ENCODE measurements at places on chromosomes 6 and 20. TPM values are rescaled to one million over a fixed set of nuclear protein-coding genes. Genes with fewer than 3 reads are reported as not detected.

DNA sequence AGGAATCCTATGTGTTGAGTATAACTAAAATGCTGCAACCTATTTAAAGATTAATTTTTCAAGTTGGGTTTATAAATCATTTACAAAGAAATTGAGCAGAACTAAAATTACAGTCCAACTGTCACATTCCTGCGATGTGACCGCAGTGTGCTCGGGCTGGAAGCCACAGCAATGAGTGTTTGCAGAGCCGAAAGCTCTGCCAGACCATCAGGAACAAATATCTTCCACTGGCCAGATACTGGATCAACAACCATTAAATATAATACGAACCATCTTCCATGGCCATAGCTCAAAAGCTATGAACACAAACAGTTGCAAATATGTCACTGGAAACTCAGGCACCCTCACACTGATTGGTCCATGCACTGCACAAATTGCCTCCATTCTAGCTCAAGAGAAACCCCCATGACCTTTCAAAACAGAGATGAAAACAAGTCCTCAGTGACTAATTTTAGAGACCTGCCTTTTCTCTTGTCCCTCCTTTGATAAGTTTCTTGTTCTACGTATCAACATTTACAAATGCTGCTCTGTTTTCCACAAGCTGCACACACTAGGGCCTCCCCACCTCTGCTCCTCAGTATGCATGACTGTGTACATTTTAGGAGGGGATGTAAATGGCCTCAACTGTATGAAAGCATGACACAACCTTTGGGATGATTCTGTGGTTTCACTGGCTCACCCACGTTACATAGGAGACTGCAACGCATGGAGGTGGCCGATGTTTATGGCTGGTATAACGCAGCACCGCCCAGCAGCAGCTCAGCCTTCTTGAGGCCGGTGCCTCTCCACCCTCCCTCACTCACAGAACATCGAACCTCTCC lies 171.7 kb downstream of the WDR27 start:
- DNase-seq: no peak

DNA sequence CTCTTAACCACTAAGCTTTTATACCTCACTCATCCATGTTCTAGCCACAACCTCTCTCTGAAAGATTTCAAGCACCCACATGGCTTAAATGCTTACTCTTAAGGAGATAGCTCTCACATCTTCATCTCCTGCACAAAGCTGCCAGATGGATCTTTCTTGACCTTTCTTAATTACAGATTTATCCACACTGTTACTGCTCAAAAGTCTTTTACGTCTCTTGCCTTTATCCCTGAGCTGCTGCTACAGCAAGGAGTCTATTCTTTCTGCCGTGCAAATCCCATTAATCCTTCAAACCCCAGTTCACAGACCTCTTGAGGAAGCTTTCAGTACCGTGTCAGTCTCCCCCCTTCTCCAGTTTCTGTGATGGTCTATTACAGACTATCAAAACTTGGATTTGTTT lies 54.6 kb downstream of the B4GALT5 start:
- no peak for DNase-seq

DNA sequence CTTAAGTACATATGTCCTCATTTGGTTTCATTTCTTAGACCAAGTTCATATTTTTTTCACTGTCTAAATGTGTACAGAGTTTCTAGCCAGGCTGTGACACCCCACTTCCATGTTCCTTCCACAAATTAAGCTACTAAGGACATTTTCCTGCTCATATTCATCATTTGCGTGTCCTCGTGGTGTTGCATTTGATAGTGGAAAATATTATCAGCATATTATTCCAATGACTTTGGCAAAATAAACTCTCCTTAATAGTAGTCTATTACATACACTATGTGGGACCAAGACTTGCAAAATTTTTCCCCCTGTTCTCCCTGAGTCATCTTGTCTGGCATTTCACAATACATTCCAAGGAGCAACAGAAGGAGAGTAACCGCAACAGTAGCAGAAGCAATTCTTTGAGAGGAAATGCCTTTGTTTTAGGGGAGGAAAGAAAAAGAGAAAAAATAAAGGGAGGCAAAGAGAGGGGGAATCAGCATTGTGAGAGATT lies 599.2 kb downstream of the COL12A1 start:
- DNase-seq: no peak

DNA sequence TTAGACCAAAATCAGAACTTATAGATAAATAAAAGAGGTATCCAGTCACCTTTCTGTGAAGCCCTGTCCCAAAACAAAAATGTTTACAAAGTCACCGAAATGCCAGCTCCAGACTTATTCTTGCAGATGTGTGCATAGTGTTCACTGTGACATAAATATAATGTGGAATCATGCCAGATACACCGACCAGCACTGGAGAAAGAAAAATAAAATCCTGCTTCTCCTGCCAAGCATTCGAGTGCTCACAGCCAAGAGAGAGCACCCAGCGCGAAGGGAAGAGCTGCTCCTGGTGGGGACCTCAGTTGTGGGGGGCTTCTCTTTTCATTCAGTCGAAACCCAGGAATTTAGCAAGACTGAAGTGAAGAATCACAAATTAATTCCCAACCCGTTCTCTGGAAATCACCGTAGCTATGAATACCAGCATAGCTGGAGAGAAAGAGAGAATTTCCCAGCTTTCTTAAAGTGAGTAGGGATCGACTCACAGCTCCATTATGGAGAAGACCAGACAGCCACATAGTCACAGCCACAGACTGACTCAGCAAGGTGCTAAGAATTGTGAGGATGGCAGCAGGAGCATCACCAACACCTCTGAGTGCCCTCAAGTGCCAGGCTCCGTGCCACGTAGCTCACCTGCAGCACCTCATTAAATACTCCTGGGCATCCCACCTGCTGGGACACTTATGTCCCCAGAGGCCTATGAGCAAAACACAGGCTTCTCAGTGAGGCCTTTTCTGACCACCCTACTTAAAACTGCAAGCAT lies 33.2 kb downstream of the BFSP1 start:
- DNase-seq: no peak

DNA sequence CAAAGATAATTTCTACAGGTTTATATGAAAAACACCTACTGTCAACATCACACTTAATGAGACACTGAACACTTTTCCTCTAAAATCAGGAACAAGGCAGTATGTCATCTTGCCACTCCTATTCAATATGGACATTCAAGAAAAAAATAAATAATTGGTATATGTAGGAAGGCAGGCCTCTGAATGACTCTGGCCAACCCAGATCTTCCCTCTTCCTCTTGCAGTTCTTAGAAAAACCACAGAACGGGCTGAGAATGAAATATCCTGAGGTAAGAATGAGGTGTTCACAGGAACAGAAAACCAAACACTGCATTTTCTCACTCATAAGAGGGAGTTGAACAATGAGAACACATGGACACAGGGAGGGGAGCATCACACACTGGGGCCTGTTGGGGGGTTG lies 1207.2 kb upstream of the CITED2 start:
- no peak for DNase-seq

DNA sequence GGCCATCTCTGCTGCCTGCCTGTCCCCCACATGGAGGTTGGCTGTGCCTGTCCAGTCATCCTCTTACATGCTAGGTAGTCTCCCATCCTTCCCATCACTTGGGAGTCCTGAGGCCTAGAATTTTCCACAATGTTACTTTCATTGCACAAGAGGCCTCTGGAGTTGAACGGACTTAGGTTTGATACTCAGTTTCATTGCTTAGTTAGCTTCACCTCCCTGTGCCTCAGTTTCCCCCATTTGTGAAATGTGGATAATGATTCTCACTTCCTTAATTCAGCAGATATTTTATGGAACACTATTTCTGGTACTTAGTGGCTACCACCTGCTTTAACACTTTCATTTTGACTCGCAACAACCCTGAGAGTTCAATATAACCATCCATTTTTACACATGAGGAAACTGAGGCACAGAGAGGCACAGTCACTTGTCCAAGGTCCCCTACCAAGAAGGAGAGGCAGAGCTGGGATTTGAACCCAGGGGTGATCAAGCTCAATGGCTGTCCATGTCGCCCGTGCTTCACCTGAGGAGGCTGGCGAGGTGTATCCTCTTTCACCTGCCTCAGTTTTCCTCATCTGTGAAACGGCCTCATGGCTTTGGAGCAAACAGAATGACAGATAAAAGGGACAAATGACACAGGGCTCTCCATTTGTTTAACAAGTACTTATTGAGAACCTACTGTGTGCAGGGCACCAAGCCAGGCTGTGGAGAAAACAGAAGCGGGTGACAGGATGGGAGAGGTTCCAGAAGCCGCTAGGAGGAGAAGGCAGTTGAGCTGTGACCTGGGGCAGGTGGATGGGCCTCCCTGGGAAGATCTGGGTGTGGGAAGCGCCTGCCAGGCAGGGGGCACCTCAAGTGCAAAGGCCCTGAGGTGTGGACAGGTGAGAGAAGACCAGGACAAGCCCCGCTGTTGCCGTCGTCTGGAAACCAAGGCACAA lies 154.3 kb upstream of the PTPN1 start:
- DNase-seq: no peak

GRCh38 chr6:111644893-111645430 lies 39.3 kb upstream of the TRAF3IP2 start:
- DNase-seq: no peak

DNA sequence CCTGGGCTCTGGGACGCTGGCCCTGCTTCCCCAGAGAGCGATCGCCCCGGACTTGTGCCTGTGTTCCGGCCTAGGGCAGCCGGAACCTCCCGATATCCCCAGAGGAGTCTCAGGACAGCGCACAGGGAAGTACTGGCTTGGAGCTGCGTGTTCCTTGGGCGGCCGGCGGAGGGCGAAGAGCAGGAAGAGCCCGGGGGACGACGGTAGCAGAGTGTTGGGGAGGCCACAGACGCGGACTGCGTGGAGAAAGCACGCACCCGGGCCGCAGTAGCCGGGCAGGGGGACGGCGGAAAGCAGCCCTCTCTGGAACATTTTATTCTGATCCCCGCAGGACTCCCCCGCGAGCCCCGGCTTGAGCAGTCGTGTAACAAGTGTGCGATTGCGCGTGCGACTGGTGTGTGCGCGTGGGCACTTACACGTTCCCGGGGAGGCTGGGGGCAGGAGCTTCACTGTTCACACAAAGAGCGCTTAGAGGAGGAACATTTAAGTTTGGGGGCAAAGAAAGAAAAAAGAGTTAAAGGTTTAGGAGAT lies 36.1 kb downstream of the NCR2 start:
- DNase-seq: peak; percentile 56

GRCh38 chr6:81802356-81802755 lies 49.9 kb upstream of the TENT5A start:
- DNase-seq: no peak

GRCh38 chr6:57221191-57221935 lies 744 bp downstream of the RAB23 start:
- peak; percentile 89 for DNase-seq

DNA sequence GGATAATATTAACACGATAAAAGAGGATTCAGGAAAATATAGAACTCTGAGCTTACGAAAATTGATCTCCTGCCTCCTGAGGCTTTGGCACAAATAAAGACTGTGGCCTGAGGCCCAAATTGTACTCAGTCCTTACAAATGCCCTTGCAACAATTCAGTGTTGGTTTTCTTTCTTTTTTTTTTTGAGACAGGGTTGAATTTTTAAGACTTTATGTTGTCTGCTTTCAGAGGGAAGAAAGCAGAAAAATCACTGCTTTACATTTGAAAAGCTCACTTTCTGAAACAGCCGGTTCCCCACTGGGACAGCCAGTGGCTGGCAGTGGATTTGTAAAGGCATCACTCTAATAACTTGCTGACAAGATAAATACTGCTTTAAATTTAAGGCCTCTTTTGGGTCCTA lies 290.5 kb downstream of the SLC35F1 start:
- no peak for DNase-seq

DNA sequence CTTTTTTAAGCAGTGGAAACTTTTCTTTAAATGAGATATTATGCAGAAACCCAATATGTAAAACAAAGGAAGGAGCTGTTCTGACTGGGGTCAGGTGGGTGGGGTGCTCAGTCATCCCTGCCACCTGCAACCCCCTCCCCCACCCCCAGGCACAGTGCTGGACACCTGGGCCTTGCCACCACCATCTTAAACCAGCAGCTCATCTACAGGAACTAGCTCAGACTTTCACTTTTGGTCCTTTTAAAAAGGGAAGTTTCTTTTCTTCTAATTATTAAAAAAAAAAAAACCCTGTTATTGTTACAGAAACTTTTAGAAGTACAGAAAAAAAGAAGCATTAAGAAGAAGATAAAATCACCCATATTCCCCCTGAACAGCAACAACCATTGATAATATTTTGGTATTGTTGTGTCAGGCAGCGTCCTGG lies 37.1 kb downstream of the PPP1R16B start:
- DNase-seq: peak; percentile 15

- DNase-seq: no peak
These were observed 44.8 kb downstream of the INSM1 start for GRCh38 chr20:20412750-20413149.

DNA sequence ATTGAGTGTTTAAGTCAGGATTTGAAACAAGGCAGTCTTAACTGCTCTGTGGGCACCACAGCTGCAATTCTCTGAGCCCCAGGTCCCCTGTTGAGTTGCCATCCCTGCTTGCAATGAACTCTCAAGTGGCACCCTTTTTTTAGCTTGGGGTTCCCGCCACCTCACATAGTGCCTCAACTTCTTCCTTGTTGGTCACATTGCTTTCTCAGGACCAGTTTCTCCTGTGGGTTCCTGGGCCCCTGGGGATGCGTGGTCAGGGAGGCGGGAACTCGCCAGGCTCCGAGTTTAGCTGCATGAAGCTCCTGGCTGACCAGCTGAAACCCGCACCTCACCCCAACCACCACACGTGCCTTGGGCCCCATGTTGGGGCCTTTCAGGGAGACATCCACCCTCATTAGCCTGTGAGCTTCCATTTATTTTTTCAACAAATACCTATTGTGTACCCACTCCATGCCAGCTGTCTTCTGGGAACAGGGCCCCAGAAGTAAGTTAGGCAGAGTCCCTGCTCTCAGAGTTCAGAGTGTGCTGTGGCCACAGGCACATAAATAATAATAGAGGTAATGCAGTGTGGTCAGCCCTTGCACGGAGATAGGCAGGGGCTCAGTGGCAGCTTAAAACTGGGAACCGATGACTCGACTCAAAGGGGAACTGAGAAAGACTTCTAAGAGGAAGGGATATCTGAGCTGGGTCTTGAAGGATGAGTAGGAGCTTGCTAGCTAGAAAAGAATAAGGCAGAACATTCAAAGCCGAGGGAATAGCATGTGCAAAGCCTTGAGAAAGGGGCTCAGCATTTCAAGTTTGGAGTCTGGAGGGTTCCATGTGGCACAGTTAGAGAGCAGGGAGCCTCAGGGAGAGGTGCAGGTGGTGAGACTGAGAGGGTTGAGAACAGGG lies 33.9 kb upstream of the FAM83D start:
- DNase-seq: no peak

DNA sequence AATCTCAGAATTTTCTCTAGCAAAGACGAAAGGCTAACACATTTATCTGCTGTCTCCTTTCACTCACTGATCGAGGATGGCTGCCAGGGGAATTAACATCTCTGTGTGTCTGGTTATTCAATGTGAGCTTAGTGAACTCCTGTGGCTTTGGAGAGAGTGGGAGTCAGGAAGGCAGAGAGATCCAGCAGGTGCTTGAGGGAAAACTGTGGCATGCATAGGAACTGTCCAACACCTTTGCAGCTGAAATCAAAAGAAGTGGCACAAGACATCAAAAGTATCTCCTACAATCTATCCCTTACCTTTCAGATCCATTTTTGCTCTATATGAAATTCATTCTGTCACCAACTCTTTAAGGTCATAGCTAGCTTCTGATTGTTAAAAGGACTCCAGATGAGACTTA lies 11.8 kb upstream of the FAM184A start:
- DNase-seq: no peak

The HLA-DPB1 gene
- not detected for total RNA-seq

The XKR7 gene
- not detected for total RNA-seq

The FERMT1 gene
- total RNA-seq: 34.7 TPM

The CAP2 gene
- total RNA-seq: 8.9 TPM

The SLC25A27 gene
- not detected for total RNA-seq

The POU5F1 gene
- not detected for total RNA-seq

All from Caco-2 (cell line).